ENCODE measurements at places on chromosomes 6 and 20.

DNA sequence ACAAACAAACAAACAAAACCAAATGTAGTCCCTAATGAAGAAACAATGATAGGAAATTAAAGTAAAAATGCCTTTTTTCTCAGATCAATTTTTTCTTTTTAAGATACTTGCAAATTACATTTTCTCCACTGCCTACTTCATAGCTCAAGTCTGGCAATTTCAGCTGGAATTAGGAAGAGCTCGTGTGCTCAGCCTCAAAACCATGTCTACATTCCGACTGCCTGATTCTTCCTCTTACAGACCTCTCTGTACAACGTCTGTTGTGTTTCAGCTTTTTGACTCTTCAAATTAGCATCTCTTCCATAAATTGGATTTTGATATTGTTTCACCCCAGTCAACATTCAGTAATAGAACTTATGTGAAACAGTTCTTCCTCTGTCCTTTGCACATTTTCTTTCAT lies 9.3 kb upstream of the EDN1 start:
- DNase-seq, result no peak

- no peak for DNase-seq
These were observed 266.4 kb downstream of the HAO1 start for GRCh38 chr20:7673841-7674240.

DNA sequence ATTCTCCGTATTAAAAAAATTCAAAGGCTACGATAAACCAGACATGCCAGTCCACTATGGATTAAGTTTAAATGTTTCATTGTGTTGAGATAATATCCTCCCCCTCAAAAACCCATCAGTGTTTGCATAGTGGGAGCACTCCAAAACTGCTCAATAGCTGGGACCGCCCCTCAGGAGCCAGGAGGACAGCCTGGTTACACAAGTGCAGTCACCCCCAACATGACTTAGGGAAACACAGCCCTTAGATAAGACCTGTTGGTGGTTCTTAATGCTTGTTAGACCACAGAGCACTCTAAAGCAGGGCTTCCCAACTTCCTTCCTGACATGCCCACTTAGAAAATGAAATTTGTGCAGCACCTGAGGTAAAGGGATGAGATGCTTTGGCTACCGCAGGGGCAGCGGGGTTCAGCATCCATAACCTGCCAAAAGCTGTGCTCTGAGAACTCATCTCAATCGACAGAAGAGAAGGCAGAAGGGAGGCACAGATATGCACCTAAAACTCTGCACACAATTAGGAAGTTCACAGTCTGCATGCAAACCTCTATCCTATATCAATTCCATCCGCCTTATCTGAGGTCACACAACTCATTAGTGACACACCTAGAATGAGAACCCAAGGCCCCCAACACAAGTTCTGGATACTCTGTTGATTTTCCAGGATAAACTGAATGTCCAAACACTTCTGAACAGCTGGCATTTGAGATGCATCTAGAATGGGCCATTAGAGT lies 74.3 kb downstream of the RALGAPA2 start:
- no peak for DNase-seq

GRCh38 chr6:159174263-159174969 lies 5.2 kb downstream of the FNDC1 start:
- peak; percentile 48 for DNase-seq

DNA sequence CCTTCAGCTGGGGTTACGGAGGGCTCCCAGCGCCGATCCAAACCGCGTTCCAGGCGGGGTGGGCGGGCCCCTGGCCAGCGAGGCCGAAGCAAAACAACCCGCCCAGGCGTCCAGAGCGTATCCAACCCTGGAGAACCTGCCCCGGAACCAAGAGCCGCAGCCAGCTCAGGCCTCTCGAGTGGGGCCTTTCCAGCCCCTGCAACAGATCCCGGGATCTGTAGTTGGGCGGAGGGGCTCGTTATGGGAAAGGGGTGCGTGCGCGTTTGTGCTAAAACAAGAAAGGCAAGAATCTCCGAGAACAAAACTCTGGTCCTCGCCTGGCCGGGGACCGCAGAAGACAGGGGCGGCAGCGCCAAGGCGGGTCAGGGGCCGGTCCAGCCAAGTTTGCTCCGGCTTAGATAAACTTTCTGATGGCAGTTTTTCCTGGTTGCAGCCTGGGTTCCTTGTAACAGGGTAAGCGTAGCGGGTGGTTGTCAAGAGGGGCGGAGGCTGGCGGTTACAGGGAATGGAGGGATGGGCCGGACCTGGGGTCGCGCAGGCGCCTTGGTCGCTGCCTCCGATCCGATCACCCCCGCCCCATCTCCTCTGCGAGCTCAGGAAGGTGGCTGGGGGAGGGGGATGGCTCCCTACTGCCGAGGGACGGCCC lies 448 bp upstream of the RIN2 start:
- DNase-seq, result no peak

DNA sequence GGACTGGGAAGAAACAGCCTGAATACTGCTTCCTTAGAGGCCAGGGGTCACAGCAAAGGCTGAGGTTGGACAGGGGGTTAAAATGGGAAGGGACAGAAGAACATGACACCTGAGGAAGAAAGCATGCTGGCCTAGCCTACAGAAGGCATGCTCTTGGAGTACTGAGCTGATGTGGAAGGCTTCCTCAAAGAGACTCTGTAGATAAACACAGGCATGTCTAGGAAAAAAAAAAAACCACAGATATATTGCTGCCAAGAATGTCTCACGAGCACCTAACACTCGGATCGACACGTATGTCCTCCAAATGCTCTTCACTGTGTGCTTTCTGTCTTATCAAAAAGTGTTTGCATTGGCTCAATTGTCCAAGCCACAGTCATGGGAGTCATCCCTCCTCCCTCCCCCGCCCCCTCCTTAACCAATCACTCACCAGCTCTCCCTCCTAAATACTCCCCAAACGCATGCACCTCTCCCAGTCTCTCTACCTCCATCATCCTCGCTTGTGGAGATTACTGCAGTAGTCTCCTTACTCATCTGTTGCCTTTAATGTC lies 101.1 kb upstream of the LRFN2 start:
- DNase-seq, result no peak

GRCh38 chr20:1944345-1945091 lies 49.3 kb downstream of the SIRPA start:
- DNase-seq, result no peak

- DNase-seq, result no peak
These were observed 25.0 kb downstream of the TFAP2A start for GRCh38 chr6:10389739-10390494.

DNA sequence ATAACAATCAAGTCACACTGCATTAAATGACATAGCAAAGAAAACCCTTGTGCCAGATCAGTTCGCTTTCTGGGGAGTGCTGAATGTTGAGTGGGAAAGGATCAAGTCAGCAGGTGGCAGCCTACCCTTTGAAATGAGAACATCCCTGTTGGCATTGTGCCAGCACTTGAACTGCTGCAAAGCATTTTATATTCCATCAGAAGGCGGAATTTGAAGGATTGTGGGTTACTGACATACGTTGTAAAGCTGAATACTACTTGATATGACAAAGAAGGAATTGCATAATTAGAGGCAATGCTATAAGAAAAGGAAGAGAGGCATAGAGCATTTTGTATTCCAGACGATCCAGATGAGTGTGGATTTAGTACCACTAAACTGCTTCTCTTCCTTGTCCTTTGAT lies 26.5 kb downstream of the BCKDHB start:
- DNase-seq, result no peak

- DNase-seq, result no peak
These were observed 15.0 kb upstream of the MAFB start for GRCh38 chr20:40703975-40704530.

DNA sequence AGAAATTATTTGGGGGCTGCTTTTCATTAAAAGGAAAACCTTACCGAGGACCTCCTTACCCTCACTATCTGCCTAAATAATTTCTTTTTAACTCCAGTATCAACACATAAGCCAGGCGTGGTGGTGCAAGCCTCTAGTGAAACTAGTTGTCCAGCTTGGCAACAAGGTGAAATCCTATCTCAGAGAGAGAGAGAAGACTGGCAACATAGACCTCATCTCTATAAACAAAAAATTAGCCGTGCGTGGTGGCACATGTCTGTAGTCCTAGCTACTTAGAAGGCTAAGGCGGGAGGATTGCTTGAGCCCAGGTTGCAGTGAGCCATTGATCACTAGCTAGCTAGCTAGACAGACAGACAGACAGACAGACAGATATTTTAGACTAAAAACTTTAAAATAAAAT lies 92.5 kb downstream of the ARMC2 start:
- no peak for DNase-seq

GRCh38 chr6:135895231-135895911 lies 43.9 kb downstream of the PDE7B start:
- DNase-seq, result no peak

GRCh38 chr20:13355411-13355810 lies 134.3 kb downstream of the ISM1 start:
- no peak for DNase-seq

DNA sequence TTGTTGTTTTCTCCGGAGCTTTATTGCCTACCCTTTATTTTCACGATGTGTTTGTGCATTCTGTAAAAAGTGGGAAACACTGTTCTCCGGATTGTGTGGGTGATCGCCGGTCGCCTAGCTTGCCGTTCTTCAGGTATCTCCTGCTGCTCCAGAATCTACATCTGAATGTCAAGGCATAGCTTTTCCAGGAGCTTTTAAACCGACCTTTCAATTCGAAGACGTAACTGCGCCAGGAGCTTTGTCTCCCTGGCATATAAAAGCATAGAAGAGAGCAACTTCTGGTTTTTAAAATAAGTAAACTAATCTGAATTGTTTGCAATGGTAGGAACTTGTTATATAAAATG lies 96.0 kb downstream of the HFE start:
- DNase-seq, result no peak

- DNase-seq, result no peak
These were observed 46.6 kb downstream of the RBM38 start for GRCh38 chr20:57437672-57438330.

DNA sequence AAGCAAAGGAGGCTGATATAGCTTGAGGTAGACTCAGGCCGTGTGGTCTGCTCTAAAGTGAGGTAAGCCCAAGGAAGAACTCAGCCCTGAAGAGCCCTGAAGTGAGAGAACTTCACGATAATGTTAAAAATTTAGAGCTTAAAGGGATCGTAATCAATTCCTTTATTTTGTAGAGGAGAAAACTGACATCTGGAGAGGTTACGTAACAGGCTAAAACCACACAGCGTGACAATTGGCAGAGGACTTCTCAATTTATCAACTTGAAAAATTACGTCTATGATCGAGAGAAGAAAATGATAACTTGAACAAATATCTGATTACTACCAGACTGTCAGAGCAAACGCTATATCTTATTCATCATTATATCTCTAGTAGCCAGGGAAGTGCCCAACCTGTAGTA lies 121.8 kb upstream of the FOXO3 start:
- DNase-seq, result no peak

DNA sequence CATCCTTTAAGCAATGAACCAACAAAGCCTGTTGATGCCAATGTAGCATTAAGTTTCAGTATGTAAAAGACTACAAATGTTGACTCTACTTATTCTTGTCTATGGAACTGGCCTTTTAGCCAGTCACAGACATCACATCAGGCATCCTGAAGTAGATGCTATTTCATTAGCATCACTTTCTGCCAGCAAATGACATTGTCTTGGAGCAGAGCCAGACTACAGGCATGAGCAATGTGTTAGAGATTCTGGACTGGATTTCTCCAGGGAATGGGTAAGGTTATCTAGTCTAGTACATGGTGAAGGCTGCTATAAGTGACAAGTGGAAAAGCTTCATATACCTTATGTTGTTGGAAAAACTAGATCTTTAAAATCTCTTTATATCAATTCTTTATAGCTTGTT lies 142.9 kb downstream of the ADGRB3 start:
- no peak for DNase-seq

DNA sequence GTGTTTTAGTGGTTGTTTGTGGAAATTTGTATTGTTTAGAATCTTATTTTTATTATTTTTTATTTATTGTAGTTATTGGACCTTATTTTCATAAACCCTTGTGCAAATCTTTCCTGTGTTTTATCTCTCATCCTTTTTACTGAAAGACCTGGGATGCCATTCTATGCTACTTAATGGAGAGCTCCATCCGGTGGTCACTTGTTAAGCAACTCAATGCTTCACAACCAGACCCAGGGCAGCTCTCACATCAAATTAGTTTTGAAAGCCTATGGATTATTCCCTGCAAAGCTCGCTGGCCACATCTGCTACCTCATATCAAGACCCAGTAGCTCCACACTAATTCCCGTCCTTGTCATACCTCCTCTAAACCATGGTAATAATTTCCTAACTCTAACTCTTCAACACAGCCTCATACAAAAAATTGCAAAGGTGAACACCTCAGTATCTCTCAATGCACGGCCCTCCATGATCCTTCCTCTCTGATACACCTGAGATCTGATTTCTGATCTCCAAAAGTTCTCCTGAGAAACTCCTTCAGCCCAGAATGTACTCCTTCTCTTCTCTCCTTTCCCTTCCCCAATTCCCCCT lies 296.6 kb upstream of the MANEA start:
- no peak for DNase-seq

DNA sequence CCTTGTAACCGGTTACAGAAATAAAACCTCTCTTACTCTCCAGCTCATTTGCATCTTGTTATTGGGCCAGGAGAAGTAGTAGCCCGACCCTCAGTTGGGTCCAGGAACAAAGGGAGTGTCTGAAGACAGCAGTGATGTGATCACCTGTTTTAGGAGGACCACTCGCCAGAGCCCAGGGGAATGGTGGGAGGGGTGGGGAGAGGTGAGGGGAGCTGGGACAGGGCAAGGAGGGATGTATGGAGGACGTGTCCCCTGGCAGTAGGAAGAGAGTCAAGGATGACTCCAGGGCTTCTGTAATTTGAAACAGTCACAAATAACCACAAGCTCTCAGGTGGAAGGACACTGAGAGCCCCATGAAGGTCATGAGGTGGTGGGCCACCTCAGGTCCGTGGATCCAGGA lies 1.4 kb upstream of the PCMTD2 start:
- no peak for DNase-seq

- DNase-seq, result no peak
These were observed 40.7 kb upstream of the MROH8 start for GRCh38 chr20:37219751-37220668.

GRCh38 chr6:68615938-68616337 lies 19.1 kb upstream of the ADGRB3 start:
- no peak for DNase-seq

GRCh38 chr6:48080227-48081009 lies 30.6 kb downstream of the PTCHD4 start:
- DNase-seq, result no peak

GRCh38 chr20:50918403-50918802 lies 12.8 kb downstream of the ADNP start:
- DNase-seq, result no peak

- DNase-seq, result no peak
These were observed 13.9 kb downstream of the QKI start for GRCh38 chr6:163428373-163428772.

DNA sequence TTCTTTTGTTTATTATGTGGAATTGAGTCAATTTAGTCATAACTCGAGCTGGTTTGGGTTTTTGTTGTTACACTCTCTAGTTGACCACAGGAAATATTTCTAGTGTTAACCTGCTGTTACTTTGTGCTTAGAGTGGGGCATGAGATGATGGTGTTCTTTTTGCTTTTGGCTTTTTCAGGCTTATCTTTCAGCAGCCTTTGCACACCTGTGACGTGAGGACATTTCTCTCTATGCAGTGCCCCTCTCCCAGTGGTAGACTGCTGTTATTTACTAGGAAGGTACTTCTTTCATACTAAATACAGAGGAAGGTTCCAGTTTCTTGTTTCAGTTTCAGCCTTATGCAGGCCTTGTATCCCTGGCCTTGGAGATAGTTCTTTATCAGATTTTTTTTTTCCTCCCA lies 766.8 kb upstream of the MAN1A1 start:
- no peak for DNase-seq

- no peak for DNase-seq
These were observed 117.5 kb downstream of the KCNQ5 start for GRCh38 chr6:72739368-72739779.

All from T follicular helper cell (primary cell).